NK-92 treated with Interleukin-12 subunit alpha and Interleukin-12 subunit beta, amount 100 ng/mL, for 24 hours (cell line): ENCODE measurements at places on chromosomes 11 and 22.

GRCh38 chr11:2102132-2102882, 36.9 kb downstream of the IGF2 start:
- DNase-seq, result no peak

GRCh38 chr11:2382129-2382517, 5.0 kb downstream of the CD81 start:
- DNase-seq, result no peak

DNA sequence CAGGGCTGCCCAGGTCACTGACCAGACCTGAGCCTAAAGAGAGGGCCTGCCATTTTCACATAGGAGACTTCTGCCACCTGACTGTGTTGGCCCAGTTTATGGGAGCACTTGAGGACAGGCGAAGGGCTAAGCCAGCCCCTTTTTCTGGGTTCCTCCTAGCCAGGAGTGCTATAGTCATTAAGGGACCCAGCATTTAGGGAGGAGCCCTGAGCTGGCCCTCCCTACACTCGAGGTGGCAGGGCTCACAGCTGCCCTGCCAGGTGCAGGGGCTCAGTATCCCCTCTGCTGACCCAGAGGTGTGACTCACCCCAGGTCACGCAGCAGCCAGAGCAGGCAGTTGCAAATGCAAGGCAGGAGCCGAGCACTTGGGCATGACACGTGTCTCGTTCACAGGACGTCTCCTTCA, 86.3 kb upstream of the CRYBB3 start:
- DNase-seq, result no peak

GRCh38 chr11:128302425-128303186, 284.8 kb downstream of the ETS1 start:
- peak; percentile 67 for DNase-seq

DNA sequence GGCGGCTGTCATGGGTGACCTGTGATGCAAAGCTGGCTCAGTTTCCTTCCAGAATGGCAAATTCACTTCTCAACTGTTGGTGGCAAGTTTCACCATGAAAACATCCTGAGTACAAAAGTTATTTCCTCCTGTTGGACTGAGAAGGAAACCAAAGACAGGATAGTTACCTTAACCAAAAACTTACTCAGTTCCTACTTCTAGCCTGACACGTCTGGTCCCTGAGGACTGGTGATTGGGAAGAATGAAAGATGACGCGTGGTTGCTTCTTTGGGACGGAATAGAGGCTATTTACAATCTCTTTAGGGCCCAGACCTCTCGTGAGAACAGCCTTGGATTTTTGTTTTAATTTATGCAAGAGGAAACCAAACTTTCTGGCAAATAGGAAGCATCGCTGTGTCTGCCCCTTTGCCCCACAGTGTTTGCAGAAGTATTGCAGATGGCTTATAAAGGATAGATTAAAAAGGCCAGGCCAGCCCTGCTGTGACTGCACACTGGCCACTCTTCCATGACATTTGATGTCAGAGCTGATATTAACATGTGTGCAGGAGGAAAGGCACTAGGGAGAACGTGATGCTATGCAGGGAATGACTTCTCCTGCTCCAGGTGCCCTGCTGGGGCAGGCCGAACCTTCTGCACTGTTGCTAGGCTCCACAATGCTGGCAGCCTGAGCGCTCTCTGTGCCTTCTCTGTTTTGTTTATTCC, 7.6 kb downstream of the VPS26B start:
- DNase-seq, result no peak

DNA sequence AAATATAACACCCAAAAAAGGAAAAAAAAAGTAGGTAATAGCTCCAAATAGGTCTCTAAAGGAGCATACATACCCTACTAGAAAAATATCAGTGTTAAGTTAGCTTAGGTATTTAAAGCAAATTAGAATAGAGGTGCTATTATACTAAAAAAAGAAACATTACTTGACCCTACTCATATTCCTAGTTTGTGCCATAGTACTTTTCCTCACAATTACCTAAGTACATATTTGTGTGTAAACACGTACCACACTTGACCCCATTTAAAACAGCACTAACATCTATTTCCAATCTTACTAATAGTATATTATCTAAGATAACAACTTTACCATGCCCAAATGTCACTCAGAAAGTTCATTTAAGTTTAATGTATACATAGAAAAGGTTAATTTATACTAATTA, 57.7 kb downstream of the PICALM start:
- no peak for DNase-seq

GRCh38 chr11:94907226-94907625, 66.1 kb downstream of the CWC15 start:
- no peak for DNase-seq

DNA sequence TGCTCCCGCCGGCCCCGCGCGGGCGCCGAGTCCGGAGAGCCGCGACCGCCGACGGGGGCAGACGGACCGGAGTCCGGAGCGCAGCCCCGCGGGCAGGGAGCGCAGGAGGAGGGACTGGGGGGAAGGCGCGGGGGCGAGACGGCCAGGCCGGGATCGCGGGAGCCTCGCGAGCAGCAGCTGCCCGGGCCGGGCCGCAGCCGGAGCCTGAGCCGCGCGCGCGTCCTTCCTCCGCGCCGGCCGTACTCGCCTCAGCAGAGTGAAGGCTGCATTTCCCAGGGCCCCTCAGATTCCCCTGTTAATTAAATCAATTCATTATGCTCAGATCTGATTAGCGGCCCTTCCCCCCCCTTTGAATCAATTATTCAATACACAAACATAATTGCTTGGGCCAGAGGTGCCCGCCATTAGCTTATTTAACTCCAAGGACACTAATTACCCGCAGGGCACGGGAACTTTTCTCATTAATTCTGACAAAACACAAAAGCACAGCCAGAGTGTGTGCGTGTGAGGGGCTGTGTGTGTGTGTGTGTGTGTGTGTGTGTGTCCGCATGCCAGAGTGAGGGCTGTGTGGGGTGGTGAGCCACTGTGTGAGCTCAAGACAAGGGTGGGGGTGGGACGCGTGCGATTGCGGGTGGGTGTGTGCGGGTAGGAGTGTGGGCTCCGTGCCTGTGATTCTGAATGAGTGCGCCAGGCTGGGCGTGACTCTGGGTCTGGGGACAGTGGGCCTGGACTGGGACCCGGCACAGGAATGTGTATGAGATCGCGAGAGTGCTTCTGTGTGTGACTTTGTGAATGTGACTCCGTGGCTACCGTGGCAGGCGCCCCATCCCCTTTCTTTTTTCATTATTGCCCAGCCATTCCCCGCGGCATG, 5.1 kb upstream of the LMO1 start:
- no peak for DNase-seq

- DNase-seq, result no peak
These were observed 7.7 kb downstream of the CAT start for GRCh38 chr11:34446386-34446785.

DNA sequence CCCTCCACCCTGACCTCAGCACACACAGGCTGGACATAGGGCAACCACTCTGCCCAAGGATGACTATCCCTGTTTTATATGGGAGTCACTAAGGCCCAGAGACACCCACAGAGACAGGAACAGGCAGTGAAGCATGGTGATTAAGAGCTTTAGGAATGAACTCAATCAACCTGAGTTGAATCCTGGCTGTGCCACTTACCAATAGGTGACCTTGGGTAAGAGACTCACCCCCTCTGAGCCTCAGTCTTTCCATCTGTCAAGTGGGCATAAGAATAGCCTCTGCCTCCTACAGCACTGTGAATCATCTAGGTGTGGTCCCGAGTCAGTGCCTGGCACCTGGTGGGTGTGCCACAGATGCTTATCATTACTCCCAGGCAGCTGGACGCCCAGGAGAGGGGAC, 6.8 kb downstream of the CRYBB1 start:
- DNase-seq, result no peak
